ENCODE measurements at places on chromosomes 5 and 9.

- DNase-seq = no peak
Observed at GRCh38 chr9:29209748-29210291, 1636.5 kb upstream of the C9orf72 start.

DNA sequence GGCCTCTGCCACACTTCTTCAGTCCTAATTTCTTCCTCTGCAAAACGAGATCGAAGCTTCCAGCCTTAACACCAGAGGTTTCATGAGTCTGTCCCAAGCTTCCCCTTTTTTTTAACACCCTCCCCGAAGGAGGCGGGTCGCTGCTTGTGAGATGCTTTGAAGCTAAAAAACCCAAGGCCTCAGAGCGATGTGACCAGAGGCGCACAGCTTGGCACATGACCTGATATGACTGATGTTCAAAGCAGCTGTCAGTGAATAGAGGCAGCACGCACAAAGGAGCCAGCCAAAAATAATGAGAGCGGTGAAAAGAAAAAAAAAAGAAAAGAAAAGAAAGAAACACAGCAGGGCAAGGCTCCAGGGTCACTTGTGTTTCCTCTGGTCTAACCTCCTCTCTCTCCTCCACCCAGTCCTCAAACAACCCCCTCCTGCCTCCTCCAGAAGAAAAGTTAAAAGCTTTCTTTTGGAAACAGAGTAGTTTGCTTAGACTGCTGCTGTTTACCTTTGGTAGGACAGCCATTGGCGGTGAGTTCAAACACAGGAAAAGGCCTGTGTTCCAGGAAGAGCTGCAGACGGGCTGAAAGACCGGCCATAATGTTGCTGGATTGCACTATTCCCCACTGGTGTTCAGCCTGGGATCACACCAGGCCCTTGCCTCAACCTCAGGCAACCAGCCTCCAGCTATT is 10.9 kb upstream of the ZNF366 start:
- DNase-seq = no peak

GRCh38 chr9:26157411-26157810 is 479.2 kb upstream of the TUSC1 start:
- no peak for DNase-seq

DNA sequence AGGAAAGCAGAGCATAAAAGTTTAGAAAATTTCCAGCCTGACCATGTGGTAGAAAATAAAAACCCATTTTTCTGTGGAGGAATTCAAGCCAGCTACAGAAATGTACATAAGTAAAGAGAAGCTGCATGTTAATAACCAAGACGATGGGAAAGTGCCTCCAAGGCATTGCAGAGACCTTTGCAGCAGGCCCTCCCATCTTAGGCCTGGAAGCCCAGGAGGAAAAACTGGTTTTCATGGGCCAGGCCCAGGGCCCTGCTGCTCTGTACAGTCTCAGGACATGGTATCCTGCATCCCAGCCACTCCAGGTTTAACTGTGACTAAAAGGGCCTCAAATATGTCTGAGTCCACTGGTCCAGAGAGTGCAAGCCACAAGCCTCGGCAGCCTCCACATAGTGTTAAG is 754.8 kb upstream of the RIOK2 start:
- no peak for DNase-seq

- DNase-seq = no peak
Observed at GRCh38 chr9:123609844-123610243, 253.8 kb downstream of the CRB2 start.

- DNase-seq = no peak
Observed at GRCh38 chr5:141958113-141958512, at the start of gene PCDH12. TSS of gene PCDH12 (minus strand) at chr5:141958202. CDS start at chr5:141957851, 351 bp downstream.

DNA sequence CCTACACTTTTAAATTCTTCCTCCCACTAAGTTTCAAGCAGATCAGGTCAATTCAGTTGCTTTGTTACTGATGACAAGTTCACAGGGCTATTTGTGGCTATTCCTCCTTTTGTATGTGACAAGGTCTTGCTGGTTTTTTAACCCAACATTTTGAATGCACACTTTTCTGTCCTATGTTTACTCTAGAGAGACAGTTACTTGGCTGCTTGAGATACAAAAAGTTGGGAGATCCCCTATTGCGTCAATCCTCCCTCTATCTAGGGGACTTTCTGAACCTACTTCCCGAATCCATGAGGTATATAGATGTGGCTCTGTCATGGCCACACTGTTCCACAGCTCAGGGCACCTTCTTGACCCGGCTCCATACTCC is 386.7 kb downstream of the NTRK2 start:
- no peak for DNase-seq

GRCh38 chr5:78972654-78973428 is 12.3 kb downstream of the ARSB start:
- no peak for DNase-seq

DNA sequence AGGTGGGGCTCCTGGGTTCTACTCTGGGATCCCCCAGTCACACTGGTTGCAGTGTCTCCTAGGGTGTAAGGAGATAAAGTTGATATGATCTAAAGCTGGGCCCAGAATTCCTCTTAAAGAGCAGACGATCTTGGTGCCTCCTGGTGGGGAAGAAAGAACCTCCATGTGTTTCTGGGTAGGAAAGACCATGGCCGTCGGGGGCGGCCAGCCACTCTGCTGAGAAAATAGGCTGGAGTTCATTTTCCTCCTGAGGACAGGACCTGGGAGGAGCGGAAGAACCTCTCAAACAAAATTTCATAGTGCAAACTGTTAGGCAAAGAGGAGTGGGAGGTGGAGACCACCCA is 163.8 kb upstream of the TBC1D2 start:
- no peak for DNase-seq

- DNase-seq = no peak
Observed at GRCh38 chr9:35907711-35908503, 1.4 kb upstream of the SPAAR start.

GRCh38 chr9:2158111-2158610 is 143.0 kb downstream of the SMARCA2 start:
- no peak for DNase-seq

GRCh38 chr5:64273276-64273675 is 107.6 kb downstream of the RNF180 start:
- DNase-seq = no peak

Data from esophagus squamous epithelium (tissue), 5 donors.